ENCODE measurements at places on chromosomes 13 and 19.
A peak's percentile ranks its signal among the peaks of the same experiment; 100 is the strongest.

DNA sequence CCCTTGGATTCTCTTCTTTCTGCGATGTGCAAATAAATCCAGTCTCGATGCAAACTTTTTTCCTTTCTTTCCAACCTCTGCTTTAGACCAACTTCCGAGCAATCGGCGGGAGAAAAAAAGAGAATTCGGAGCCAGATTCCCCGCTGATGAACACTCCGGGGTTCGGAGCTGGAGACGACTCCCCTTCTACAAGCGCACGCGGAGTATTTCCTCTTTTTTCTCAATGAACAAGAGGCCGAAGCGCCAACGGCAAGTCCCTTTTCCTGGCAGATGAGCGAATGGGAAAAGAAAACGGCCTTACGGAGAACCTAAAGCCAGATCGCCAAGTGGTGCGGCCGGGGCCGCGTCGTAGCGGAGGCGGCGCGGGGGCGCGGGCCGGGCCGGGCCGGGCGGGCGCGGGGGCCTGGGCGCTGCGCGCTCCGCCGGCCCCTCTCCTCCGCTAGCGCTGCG lies 250 bp downstream of the SPRY2 start:
- peak; percentile 57 for ATAC-seq

DNA sequence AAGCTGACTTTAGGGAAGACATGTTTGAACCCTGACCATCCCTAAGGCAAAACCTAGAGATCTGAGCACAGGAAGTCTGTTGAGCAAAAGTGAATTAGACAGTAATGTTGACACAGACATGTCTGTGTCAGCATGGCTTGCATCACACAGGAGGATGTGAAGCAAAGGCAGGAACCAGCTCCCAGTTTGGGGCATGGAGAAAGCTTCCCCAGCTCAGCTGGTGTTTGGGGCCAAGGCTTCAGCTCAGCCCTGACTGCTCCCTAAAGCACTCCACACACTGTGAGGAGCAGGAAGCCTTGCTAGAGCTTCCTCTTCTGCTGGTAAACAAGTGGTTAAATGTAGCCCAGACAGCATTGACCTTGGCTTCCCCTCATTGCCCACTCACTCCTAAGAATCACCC lies 153.8 kb upstream of the UBL3 start:
- no peak for ATAC-seq

- no peak for ATAC-seq
These were observed 86.0 kb downstream of the STK24 start for GRCh38 chr13:98490866-98491265.

DNA sequence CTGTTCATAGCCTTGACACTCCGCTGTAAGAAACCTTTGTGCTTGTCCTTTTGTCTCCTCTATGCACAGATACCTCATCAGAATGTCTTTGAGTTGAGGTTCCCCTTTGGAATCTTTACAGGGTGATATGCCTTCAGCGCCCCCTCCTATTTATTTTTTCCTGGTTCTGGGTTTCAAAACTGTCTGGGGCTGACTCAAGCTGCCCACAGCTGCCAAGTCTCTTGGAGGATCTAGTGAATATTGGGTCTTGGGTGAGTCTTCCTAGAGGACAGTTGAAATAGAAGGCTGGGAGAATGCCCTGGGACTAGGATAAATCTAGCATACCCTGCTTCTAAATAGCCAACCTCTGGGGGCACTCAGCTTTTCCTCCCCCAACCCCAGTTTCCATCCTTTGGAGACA lies 930 bp downstream of the ZNF136 start:
- ATAC-seq: no peak

DNA sequence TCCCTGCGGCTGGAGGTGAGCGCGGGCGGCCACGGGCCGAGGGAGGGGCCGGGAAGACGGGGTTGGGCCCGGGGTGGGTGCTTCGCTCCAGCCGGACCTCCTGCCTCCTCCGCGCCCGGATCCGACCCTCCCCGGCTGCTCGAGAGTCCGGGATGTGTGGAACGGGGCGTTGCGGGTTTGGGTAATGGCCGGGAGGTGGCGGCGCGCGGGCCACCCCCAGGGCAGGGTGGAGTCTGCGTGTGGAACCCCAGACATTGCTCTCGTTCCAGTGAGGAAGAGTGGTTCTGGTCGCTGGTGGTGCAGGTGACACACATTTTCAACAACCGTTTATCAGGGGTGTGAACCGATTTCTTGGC lies 38.8 kb downstream of the ARHGEF7 start:
- ATAC-seq: peak; percentile 41

GRCh38 chr13:75934889-75935288 lies 298.8 kb downstream of the LMO7 start:
- no peak for ATAC-seq

DNA sequence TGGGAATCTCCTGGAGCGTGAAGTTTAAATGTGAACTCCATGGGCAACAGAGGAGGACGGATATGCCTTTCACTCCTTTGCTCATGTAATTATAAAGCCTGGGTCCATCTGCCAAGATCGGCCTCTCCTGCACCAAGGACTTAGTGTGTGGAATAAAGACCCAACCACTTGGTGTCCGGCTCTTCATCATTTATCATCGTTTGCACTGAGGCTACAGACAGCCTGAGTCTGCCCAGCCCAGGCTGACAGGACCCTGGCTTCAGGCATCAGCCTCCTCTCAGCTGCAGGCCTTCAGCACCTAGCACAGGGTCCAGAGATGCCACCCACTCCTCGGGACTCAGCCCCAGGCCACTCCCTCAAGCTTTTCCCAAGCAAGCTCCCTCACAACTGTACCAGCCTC lies 206.8 kb upstream of the IPO5 start:
- peak; percentile 42 for ATAC-seq

DNA sequence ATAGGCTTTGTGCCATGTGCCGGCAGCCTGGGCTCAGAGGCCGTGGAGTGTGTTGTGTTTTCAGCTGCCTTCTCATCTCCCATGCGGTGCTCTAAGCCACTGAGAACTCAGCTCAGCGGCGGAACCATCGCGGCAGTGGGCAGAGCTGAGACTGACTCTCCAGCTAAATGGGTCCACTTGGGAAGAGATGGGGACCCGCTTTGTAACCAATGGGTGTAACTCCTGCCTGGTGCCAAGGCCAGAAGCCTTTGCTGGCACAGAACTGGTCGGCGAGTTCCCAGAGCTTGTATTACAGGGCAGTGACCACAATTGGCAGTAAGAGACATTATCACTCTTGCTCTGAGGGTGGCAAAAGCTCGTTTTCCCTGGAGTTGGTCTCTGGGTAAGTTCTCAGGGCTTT lies 183.0 kb downstream of the STK24 start:
- ATAC-seq: no peak

GRCh38 chr19:52735734-52736133 lies 890 bp upstream of the ZNF611 start:
- peak; percentile 73 for ATAC-seq

DNA sequence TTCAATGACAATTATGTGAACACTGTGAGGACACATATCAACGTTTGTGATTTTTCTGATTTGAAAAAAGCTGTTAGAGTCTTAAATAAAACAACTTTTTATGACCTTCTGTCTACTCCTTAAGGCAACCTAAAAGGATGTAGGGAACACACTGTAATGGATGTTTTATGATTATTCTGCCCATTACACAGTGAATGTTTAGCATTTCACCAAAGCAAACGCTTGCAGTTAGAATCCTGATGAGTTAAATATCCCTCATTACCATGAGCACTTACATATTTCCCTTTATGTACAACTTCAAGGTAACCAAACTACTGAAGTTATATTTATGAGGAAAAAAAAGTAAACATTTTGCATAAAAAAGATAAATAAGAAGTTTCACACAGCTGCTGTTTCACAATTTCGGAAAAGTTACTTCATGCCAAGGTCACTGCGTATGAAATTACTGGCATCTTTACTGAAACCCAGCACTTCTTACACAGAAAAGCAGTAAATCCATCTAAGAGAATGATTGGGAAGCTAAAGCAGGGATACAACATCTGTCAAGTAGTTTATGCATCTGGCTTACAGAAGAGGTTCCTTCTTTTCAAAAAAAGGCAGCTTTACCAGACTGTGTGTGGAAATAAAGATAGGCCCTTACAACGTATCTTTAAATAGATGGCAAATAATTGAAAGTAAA lies 733.7 kb upstream of the ATXN8OS start:
- ATAC-seq: no peak

DNA sequence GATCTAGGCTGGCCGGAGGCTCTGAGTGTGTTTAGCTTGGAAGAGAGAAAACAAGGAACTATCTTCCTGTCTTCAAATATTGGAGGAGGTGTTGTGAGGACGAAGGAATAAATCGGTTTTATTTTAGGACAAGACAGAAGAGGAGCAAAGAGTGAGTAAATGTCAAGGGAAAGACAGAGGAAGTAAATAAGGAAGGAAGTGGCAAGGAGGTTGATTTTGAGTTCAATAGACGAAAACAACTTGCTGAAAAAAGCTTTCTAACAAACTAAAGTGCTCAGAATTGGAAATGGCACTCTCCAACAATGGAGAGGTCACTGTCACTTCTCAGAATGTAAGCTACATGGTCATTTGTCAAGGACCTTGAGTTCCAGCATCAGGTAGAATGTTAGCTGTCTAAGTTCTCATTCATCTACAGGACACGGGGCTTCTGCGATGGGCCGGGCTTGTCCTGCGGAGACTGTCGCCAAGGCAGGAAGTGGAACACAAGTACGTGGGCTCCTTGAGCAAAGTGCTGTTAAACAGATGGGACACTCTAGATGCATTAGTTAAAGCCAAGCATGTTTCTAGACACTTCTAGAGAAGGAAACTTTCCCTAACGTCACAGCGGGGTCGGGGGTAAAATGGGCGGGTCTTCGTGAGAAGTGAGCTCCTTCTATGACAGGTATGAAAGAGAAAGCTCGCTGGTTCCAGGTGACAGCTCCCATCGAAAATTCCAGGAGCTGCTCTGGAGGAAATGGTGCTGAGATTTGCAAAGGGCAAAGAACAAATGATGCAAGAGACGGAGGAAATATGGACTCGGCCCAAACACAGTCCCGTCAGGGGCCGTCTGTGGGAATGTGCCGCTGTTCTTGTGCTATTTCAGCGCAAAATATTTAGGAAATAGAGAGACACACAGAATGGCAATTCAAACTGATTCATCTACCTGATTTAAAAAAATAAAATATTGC lies 103.9 kb upstream of the UBL3 start:
- ATAC-seq: no peak

DNA sequence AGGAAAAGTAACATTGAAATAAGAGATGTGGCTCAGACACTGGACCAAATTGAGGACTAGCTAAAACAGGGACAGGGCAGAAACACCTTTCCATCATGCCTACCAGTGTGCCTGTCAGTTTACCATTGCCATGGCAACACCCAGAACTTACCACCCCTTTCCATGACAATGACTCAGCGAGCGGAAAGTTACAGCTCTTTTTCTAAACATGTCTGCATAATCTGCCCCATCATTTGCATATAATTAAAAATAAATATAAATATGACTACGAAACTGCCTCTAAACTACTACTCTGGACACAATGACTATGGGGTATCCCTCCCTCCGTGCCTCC lies 96.0 kb downstream of the UBL3 start:
- ATAC-seq: peak; percentile 63

GRCh38 chr13:74675182-74675581 lies 541.0 kb upstream of the KLF12 start:
- ATAC-seq: peak; percentile 52

DNA sequence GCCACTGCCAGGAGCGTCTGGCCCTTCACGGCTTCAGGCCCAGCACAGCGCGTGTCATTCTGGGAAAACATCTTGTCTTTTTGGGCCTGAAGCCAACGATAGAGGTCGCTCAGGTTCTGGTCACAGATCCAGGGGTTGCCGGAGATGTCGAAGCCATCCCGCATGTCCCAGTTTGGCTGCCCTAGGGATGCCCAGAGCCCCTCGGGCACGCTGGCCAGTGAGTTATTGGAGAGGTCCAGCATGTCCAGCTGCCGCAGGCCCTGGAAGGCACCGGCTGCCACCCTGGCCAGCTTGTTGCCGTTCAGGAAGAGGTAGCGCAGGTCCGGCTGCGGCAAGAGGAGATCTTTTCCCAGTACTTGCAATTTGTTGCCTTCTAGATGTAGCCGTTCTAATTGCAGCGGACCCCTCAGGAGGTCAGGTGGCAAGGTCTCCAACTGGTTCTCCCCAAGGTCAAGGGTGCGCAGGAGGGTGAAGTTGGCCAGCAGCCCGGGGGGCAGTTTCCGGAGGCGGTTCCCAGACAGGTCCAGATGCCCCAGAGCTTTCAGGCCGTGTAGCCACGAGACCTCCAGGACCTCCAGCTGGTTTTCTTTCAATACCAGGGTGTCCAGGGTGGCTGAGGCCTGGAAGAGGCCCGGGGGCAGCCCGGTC lies 1.8 kb downstream of the LRG1 start:
- no peak for ATAC-seq

GRCh38 chr13:43895940-43896339 lies 16.2 kb downstream of the LACC1 start:
- ATAC-seq: no peak

GRCh38 chr13:29756506-29756905 lies 93.9 kb downstream of the UBL3 start:
- no peak for ATAC-seq

DNA sequence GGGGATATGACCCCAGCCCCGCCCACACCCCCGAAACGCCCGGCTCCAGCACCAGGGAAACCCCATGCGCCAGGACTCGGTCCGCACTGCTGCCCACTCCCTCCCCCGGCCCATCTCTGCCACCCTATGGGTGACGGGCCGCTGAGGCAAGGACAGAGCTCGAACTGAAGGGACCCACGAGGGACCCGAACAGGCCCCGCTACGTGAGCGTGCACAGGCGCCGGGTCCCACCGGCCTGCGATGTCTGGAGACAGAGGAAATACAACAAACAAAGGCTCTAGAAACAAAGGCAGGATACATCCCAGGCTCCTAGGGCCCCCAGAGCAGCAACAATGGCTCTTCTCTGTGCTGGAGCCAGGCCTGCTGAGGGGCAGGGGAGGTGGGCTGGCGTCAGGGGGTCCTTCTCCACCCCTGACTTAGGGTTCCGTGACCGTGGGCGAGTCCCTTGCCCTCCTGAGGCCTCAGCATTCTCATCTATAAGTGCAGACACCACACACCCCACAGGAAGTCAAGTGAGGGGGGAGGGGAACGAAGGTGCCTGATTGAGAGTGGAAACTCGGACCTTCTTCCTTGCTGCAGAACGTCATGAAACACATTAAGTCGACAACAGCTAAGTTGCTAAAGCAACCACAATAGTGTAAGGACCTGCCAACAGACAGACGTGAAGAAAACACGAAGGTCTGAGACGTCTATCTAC lies 3.1 kb downstream of the ABHD17A start:
- ATAC-seq: no peak

GRCh38 chr13:25732111-25732865 lies 319.5 kb downstream of the SHISA2 start:
- ATAC-seq: no peak

- no peak for ATAC-seq
These were observed 33.2 kb downstream of the CACNG6 start for GRCh38 chr19:54024660-54025059.

- no peak for ATAC-seq
These were observed 56.1 kb upstream of the SERPINE3 start for GRCh38 chr13:51283371-51283770.
